Glomerular endothelial cell (primary cell): ENCODE measurements at places on chromosomes 12 and 14. TPM values are rescaled to one million over a fixed set of nuclear protein-coding genes. Genes with fewer than 3 reads are reported as not detected.

Gene CLEC2A
- total RNA-seq: not detected in 2 replicates

Gene MIP
- total RNA-seq: 0.15 TPM in 1 of 2 replicates, not detected in the other

Gene MUCL1
- total RNA-seq: not detected in 2 replicates

Gene RILPL2
- total RNA-seq: 3.3 and 3.7 TPM in 2 replicates

Gene PMEL
- 0.58 and 1.1 TPM in 2 replicates for total RNA-seq

Gene AMN
- total RNA-seq: 0.05 and 0.23 TPM in 2 replicates

Gene KLRC2
- not detected in 2 replicates for total RNA-seq

Gene CCDC38
- total RNA-seq: 0.24 TPM in 1 of 2 replicates, not detected in the other

Gene ACIN1
- 91.2 and 142 TPM in 2 replicates for total RNA-seq

Gene NOS1
- total RNA-seq: 0.05 TPM in 1 of 2 replicates, not detected in the other

GRCh38 chr12:119385659-119386058 lies 51.1 kb downstream of the CCDC60 start:
- DNase-seq: no peak

DNA sequence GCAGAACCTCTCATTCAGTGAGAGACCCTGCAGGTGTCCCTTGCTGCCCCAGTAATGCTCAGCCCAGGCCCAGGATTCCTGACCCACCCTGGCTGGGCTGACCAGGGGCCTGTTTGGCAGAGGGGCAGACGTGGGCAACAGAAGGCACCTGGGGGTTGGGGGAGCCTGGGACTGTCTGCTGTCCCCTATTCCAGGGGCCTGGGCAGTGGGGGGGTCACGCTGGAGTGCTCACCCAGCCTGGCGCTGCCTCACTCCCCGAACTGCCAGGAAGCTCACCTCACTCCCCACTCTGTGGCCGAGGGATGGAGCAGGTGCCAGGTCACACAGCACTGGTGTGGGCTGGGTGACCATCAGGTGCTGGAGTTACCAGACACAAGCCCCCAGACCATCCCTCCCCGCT lies 22.6 kb upstream of the NUDT14 start:
- DNase-seq: no peak

DNA sequence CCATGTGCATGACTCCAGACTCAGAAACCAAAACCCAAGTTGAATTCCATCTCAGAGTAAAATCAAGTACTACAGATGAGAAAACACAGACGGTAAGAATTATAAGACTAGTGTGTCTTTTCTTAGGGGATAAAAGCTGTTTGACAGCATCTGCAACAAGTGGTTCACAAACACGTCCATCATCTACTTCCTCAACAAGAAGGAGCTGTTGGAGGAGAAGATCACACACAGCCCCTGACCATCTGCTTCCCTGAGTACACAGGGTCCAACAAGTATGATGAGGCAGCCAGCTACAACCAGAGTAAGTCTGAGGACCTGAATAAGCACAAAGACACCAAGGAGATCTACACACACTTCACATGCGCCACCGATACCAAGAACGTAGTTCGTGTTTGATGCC lies 110.7 kb upstream of the ATF7IP start:
- DNase-seq: no peak

- DNase-seq: no peak
Observed at GRCh38 chr12:91098461-91098860, 12.8 kb downstream of the LUM start.

- no peak for DNase-seq
Observed at GRCh38 chr12:1878695-1879094, 39.8 kb downstream of the CACNA2D4 start.

DNA sequence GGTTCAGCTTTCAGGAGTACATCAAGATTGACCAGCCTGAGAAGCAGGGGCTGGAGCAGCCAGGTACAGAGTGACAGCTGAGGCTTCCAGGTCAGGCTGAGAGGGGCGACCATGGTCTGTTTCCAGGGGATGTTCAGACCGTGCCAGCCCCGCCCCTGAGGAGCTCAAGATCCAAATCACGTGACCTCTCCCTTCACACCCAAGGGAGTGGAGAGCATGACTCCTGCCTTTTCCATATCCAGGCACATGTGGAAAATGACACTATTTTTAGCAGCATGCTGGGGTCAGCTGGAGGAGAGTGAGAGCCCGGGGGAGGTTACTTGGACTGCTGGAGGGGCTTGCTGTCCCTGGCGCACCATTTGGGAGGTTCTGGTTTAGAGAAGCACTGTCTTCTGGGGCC lies 92.7 kb downstream of the B4GALNT3 start:
- DNase-seq: no peak

GRCh38 chr14:100392356-100392755 lies 69.2 kb downstream of the SLC25A47 start:
- DNase-seq: no peak

GRCh38 chr12:31444736-31445135 lies 118.8 kb upstream of the SINHCAF start:
- no peak for DNase-seq

DNA sequence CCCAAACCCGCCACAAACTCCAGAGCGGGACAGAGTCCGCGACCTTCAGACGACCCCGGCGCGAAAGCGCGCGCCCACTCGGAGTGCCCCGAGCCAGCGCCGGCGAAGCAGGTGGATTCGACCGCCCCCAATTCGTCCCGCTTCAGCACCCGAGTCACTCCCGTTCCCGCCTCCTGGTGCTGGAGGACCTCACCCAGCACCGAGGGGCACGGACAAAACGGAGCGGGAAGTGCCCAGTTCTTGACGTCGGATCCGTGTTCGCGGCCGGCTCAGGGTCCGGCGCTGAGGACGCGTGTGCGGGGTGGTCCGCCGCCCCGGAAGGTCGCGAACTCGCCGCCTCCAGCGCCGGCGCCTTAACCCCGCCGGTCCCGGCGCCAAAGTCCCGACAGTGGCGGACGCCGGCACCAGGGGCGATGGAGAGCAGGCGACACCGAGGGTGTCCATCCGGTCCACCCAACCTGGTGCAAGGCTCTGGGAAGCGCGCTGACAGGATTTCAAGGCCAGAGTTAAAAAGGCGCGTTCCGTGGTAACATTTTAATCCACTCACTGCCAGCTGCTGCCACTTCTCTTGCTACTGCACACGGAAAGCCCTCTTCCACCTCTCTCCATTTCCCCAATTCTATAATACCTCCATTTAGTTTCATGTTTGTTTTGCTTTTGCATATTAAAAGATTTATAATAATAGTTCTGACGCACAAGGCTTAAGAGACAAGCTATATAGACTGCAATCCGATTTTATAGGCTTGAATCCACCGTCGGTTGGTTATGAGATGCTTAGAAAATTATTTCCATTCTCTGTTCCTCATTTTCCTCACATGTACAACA lies 240.0 kb upstream of the CPNE8 start:
- DNase-seq: no peak

DNA sequence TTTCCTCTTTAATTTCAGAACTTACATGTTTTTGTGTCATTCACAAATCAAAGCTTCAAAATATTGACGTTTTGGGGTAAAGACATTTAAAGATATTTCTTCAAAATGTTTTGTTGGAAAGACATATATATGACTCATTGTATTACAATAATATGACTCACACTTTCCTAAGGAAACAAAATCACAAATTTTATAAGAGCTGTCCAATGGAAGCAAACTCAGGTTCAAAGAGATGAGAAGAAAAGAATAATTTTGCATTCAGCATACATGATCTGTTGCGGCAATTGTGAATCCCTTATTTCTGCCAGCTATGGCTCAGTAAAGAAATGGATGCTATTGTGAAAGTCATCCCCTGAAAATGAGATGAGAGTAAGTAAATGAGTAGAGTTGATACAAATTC lies 82.7 kb downstream of the GRIP1 start:
- peak; percentile 10 for DNase-seq

DNA sequence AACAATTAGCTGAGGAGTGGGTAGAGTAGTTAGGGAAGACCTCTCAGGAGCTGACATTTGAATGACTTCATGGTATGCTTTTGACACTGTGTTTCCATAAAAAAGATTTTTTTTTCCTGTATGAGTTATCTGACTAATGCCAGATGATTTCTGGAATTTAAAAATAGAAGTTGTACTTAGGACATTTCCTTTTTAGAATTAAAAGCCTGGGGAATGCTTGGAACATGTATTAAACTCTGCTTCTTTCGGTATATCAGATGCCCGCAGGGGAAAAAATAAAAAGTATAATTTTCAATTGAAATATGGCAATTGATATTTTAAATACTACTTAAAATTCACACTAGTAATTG lies 41.1 kb downstream of the BRMS1L start:
- no peak for DNase-seq

GRCh38 chr12:75820848-75821578 lies 210.6 kb downstream of the PHLDA1 start:
- no peak for DNase-seq

DNA sequence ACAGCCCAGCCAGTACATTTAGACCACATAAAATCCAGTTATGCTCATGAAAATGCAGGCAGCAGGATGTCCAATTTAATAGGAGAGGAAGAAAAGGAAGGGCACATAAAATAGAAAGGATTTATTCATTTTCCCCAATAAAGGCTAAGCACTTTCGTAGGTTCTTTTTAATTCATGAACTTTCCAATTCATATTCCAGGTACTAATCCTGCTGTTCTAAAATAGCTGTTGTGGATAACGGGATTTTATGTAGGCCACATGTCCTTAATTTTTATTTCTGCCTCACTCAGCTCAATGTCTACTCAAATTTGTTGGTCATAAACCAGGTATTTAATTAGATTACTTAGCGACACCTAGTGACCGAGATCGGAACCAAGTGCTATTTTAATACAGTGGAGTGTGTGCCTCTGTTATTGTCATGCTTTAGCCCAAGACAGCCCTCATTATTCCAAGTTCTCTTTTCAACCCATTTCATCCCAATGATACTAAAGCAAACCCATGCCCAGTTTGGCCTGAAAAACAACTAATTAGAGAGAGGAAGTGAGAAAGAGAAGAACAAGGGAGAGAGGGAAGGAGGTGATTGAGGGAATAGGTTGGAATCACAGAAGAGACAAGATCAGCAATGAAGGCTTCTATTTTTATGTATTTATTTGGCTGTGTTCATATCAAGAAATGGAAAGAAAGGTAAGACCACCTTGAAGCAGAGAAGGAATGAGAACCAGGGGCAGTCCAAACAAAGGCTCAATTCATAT lies 45.9 kb upstream of the IFNG-AS1 start:
- DNase-seq: peak; percentile 42

DNA sequence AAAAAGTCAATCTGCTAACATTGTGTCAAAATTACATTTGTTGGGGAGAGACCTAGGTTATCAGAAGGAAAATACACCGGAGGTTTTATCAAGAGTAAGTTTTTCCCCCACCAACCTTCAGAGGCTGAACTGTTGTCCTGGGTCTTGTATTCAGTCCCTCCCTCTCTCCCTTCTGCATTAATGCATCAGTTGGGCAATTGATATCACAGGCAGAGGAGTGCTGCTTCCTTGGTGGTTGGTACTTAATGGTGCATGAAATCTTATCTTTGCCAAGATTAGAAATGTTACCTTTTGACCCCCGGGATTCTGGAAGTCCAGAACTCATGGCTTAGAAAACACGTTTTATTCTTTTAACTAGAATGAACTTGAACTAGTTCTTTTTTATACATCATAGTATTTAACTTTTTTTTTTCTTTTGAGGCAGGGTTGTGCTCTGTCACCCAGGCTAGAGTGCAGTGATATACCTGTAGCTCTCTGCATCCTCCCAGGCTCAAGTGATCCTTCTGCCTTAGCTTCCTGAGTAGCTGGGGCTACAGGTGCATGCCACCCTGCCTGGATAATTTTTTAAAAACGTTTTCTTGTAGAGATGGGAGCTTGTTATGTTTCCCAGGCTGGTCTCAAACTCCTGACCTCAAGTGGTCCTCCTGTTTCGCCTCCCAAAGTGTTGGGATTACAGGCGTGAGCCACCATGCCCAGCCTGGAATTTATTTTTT lies 4.9 kb downstream of the PCBP2 start:
- no peak for DNase-seq

GRCh38 chr12:97476255-97476654 lies 13.7 kb downstream of the RMST start:
- DNase-seq: no peak

DNA sequence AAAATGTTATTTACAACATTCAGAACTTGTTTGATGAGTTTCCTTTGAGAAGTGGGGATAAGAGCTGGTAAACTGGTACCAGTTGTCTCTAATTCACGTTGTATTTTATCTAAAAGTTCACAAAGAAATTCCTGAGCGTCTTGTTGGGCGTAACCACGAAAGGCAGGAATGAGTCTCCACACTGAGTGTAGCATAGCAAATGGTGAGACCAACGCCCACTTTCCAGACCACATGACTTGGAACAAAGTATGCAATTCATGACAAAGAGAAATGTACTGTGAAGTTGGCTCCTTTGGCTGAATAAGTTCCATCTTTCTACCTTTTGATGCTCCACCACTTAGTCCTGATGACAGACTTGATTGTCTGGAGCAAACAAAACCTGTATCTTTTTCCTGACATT lies 18.4 kb downstream of the USP44 start:
- no peak for DNase-seq

DNA sequence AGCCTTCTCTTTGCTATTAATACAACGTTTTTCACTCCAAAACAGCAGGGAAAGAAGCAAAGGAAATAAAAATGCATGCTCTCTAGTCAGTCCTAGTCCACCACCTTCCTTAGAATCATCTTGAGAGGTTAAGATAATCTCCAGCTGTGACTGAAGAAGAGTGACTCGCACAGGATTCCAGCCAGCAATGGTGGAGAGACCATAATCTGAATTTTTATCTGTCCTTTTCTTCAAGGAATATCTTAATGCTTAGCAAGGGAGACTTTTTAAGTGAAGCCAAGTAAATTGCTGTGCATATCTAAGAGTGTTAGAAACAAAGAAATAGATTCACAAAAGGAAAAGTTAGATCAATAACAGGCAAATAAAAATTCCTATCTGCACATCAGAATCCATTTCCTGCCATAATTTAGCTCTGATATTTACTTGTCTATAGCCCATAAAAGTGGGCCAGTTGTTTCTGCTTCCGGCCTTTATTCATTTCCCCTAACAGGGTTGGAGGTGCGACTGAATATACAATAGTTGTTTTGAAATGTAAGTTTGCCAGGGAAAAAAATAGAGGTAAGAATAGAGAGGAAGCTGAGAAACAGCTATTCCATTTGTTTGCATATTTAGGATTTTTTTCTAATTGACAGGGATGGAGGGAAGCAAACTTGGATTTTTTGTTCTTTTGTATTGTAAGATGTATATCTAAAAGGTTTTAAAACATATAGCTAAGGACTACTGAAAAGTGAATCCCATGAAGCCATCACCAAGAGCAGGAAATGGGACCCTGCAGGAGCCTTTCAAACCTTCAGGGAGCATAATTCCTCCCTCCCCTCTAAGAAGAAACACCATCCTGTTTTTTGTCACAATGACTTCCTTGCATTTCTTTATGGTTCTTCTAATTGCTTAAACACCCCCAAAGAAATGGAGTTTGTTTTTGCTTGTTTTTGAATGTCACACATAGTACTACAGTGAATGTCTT lies 154.0 kb downstream of the ITPR2 start:
- no peak for DNase-seq

DNA sequence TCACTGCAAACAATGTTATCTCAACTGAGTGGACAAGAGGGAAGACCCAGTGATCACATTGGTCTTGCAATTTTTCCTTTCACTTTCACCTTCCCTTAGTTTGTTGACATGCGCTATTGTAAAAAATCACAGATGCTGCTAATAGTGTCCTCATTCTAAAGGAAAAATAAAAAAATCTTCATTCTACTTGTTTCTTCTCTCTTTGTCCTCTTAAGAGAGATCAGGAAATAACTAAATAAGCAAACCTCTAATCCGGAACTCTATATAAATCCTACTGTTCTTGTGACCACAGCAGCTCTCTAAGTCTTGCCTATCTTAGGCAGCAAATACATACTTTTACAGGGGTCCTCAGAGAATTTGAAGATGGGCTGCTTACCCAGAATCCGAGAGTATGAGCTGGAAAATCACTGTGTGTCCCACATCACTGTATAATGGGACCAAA lies 257.7 kb downstream of the NAV3 start:
- peak; percentile 9 for DNase-seq
